ENCODE measurements at places on chromosomes 6 and 20.

- DNase-seq = no peak
Measured at GRCh38 chr6:151958332-151958731, 150.8 kb downstream of the ESR1 start.

DNA sequence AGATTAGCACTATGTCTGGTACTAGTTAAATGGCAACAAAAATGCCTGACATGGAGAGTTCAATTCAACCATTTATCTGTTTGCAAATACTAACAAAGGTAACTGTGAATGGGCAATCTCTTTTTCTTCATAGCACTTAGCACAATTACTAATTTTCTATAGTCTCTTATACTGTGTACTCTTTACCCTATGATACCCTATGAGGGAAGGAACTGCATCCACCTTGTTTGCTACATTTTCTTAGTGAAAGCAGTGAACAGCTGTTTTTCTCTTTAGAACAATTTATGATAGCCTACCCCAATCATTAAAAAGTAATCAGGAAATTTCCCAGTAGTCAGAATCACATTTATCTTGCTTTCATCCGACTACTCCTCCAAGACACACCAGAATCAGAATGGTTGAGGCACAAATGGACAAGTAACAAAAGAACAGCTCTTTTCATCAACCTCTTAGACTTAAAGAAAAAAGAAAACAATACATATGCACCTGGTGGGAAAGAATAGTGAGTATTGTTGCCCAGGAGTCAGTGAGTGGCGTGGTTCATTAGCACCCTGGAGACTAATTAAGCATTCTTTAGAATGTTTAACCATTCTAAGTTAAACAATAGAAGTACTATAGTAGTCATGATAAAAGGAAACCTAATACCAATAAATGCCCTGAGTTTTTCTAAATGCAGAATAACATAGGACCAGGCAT, 16.7 kb downstream of the ZNF292 start:
- DNase-seq = no peak

DNA sequence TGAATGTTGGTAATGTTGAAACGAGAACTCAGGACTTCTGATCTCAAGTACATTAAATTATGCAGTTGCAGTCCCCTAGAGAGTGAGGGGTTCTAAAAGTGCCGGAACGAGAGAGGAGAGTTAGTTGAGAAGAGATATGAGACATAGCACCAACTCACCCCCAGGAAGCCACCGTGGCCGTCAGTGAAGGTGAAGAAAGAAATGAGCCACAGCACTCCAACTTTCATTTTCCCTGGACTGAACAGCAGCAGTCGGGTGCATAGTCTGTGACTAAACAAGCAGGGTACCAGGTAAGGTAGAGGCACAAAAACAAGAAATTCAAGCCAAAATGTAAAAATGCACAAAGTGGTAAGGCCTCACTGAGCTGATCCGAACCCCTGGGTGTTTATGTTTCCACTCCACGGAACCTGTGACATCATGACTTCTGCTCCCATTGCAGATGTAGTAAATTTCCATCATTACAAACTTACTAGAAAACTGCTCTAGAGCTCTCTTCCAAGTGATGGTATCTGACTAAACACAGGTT, 13.2 kb downstream of the ADGRF1 start:
- no peak for DNase-seq

- no peak for DNase-seq
Measured at GRCh38 chr20:56981301-56981700, 285.1 kb downstream of the BMP7 start.

- no peak for DNase-seq
Measured at GRCh38 chr20:34337982-34338726, 24.9 kb upstream of the ITCH start.

DNA sequence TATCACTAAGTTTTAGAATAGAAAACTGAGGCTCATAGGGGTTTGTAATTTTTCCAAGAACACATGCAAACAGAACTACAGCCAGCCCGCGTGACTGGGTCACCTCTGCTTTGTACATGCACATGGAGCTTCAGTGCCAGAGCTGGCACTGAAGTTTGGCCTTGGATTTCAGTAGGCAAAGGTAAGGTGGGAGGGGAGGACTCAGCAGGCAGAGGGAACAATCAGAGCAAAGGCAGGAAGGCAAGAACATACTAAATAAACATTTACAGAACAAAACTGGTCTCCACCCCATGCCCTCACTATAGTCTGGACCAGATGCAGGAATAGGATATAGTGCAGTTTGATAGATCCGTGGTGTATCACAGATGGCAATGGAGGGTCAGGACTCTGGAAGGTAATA, 13.6 kb upstream of the ABRACL start:
- no peak for DNase-seq

- no peak for DNase-seq
Measured at GRCh38 chr20:49267327-49267726, 10.5 kb downstream of the ZNFX1 start.

DNA sequence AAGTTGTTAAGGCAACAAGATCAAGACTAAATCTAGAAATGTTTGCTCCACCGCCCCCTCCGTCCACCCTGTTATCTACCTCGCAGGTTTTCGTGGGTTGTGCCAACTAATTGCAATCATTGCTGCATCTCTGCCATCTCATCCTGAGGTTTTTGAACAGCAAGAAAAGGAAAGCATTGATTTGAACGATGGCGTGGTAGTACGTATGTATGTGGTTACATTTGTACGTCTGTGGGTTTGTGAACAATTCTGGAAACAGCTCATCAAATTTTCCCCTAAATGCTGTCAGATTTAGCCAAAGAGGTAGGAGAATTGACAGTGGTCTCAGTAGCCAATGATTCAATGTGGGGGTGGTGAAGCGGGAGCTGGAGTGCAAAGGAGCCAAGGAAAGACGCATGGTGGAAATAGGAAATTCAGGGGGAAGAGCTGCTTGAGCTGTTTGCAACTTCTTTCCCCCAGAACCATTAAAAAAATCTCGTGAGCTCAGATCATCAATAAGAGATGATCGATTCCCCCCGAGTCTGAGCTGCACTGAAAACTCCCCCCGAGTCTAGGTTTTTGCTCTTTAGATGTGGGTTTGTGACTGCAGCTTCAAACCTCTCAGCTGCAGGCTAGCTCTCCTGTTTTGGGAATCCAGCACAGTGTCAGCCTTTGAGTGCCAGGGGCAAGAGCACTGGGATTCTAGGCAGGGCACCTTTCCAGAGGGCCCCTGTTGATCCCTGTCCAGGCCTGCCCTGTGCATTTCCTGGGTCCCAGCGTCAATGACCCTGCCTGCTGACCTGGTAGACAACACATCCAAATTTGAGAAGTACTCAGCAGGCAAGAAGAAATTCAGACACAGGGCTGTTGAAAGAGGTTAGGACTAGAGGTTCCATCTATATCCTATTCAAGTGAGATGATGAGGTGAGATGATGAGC, 72.6 kb upstream of the LY86 start:
- no peak for DNase-seq

GRCh38 chr20:6692566-6693173, 74.8 kb upstream of the BMP2 start:
- no peak for DNase-seq

- no peak for DNase-seq
Measured at GRCh38 chr20:42741906-42742305, 447.8 kb downstream of the PTPRT start.
